ENCODE measurements at places on chromosomes 2 and 18.

GRCh38 chr18:10370716-10371115 lies 83.7 kb upstream of the APCDD1 start:
- DNase-seq = no peak

- no peak for DNase-seq
These were observed 71.5 kb upstream of the TTC39C start for GRCh38 chr18:23943104-23943503.

GRCh38 chr2:147108548-147108947 lies 736.3 kb upstream of the ACVR2A start:
- DNase-seq = no peak

DNA sequence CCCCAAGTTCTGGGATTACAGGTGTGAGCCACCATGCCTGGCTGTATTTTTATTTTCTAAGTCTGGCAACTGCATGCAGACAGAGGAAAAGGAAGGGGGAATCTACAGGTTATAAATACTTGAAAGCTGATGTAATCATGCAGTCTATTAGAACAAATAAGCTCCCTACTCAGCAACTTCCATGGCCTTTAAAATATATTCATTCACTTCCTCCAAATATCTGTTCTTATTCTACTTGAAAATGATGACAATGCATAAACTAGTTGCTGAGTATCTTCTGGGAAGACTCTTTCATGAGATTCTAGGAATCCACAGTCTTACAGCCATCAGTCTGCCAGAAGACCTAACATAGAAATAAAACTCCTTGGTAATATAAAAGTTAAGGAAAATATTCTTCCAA lies 66.9 kb upstream of the NCKAP5 start:
- DNase-seq = no peak

DNA sequence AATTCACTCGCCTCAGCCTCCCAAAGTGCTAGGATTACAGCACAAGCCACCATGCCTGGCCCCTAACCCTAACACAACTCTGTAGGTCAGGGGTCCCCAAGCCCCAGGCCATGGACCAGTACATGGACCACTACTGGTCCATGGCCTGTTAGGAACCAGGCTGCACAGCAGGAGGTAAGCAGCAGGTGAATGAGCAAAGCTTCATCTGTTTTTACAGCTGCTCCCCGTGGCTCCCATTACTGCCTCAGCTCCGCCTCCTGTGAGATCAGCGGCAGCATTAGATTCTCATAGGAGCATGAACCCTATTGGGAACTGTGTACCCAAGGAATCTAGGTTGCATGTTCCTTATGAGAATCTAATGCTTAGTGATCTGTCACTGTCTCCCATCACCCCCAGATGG lies 201.7 kb downstream of the NRP2 start:
- no peak for DNase-seq
